ENCODE measurements at places on chromosomes 2 and 18.

- DNase-seq = no peak
These were observed 215.9 kb downstream of the TMEM247 start for GRCh38 chr2:46695283-46695682.

DNA sequence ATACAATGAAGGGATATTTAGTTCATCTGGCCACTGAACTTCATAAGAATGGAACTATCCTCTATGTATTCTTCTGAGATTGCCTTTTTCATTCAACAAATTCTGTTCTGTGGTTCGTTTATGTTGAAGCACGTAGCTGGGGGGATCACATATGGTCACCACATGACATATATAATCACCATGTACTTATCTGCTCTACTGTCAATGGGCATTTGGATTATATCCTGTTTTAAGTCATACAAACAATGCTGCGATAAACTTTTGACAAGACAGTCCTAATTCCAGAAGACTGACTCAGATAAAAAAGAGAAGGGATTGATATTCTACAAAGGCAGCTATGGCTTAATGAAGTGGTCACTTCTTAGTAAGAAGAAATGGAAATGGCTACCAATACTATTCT is 116.0 kb upstream of the CCDC195 start:
- DNase-seq = no peak

- DNase-seq = no peak
These were observed 2.9 kb downstream of the SPIRE1 start for GRCh38 chr18:12654971-12655370.

DNA sequence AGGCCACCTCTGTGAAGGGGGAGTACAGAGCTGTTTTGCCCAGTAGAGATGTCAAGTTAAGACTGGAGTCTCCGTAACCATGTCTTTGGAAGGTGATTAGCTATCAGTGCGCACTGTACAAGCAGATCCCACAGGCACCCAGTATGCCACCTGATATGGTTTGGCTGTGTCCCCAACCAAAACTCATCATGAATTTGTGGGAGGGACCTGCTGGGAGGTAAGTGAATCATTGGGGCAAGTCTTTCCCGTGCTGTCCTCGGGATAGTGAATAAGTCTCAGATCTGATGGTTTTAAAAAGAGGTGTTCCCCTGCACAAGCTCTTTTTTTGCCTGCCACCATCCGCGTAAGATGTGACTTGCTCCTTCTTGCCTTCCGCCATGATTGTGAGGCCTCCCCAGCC is 90.2 kb downstream of the ACTR2 start:
- DNase-seq = no peak

GRCh38 chr2:169815849-169816248 is 8.9 kb downstream of the METTL5 start:
- peak; percentile 84 for DNase-seq

DNA sequence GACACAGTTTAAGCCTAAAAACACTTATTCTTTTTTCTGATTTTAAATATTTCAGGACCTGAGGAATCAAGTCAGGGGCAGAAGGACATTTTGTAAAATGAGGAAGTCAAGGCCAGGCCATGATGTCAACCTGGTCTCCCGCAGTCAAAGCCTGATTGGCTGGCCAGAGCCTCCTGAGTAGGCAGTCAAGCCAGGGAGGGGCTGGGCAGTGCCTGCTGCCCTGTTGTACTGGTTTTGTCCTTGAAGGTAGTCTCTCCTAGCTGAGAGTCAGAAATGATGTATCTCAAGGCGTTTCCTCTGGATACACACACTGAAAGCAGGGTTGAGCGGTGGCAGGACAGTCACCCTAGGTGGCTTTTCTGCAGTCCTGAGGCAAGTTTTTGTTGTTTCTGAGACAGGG is 19.8 kb downstream of the CCT7 start:
- no peak for DNase-seq

DNA sequence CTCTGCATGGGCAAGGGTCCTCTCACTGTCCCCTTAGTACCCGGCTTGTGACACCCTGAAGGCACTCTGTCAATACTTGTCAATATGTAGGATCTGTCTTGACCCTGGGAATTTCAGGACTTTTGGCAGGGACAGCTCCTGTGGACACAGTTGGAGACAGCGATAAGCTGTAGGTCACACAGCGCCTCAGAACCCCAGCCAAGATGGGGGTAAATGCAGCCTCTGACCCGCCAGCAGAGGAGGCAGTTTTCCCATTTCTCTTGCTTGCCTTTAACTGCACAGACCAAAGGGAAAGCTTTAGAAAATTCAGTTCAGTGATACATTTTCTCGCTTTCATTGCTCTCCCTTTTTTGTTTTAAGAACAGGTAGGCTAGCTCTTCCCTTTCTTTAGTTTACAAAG is 54.8 kb upstream of the KLHL29 start:
- peak; percentile 14 for DNase-seq

DNA sequence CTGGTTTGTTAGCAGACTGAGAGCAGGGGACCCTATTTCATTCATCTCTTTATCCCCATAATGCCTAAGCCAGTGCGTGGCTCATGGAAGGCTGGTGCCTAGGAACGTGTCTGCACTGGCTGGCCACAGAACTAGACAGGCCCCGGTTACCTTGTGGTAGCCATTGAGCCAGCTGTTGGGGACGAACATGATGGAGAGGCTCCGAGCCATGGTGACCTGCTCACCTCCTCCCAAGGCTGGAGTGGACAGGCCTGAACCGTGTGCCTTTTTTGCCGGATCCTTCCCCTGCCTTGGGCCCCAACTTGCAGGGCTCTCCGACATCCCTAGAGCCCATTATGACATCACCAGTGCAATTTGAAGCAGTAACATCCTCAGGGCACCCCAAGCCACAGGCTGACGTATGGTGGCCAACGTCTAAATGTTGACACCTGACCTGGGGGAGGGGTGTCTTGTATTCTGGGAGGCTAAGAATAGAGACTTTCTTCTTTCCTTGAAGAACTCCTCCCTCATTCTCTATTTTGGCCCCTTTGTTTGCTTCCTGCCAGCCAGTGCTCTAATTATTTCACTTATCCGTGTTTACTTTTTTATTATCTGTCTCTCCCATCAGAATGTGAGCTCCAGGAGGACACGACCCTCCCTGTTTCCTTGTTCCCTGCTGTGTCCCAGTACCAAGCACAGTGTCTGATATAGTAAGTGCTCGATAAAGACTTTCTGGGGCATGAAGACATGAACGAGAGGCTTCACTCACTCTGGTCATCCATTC is 12.2 kb upstream of the DNPEP start:
- DNase-seq = no peak

DNA sequence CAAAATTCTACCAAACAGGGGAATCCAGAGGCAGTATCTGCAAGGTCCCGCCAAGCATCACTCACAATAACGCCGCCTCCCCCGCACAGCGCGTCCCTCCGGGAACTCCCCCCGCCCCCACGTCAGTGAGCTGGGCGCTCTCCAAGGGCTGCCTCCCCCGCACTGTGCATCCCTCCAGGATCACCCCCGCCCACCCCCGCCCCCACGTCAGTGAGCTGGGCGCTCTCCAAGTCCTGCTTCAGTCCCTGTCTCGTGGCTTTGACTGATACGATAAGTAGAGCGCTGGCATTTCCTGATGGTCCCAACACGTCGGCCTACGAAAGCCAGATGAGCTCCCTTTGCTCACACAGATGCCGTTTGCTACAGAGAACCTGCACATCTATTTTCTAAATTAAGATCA is 130.7 kb upstream of the TPO start:
- DNase-seq = no peak

GRCh38 chr2:238160206-238161129 is 1.7 kb downstream of the ERFE start:
- no peak for DNase-seq

DNA sequence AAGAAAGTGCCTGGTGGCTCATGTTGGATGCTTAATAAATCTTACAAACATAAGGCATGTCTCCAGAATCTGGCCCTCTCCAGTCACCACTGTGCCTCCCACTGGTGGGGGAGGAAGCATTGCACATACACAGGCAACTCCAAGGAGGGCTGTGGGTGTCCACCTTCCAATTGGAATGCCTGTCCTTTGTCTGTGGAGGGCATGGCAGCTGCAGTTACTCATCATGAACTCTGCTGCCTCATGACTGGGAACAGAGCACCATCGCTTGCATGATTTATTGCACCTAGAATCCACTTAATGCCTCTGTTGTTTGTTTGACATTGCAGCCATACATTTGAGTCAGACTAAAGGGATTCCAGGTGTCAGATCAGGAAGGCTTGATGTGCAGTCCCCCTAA is 278.9 kb downstream of the PRKCE start:
- peak; percentile 68 for DNase-seq

DNA sequence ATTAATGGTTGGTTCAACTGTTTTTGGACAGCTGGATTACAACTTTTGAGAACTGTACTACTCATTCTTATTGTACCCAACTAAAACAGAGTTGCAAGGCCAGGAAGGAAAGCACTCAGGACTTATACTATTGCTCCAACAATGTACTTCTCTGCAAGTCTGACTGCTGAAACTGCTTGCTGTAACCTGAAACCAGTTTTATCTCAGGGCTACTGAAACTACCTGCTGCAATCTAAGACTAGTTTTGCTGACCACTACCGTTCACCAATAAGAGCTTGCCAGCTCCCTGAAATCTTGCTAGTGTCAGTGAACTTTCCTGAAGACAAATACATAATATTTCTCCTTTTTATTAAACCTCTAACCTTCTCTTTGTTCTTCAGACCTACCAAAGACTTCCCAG is 157.3 kb downstream of the CDCA7 start:
- no peak for DNase-seq

DNA sequence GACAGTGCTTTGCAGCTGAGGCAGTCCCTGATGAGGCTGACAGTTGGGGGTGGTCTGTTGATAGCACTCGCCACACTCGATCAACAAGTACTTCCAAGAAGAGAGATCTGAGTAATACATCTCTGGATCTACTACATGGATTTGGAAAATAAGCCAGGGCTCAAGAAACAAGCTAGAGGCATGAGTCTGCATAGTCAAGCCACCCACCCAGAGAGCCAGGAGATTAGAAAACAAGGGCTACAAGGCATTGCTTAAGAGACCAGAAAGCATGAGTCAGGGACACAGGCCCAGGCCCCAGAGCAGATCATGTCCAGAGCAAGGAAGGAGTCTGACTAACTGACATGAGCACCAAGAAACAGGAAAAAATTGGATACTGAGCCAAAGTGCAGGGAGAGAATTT is 196.9 kb upstream of the CWC22 start:
- DNase-seq = no peak

GRCh38 chr2:224584785-224585210 is 365 bp downstream of the CUL3 start:
- DNase-seq = no peak

GRCh38 chr2:7844414-7844965 is 837.4 kb upstream of the ID2 start:
- no peak for DNase-seq

DNA sequence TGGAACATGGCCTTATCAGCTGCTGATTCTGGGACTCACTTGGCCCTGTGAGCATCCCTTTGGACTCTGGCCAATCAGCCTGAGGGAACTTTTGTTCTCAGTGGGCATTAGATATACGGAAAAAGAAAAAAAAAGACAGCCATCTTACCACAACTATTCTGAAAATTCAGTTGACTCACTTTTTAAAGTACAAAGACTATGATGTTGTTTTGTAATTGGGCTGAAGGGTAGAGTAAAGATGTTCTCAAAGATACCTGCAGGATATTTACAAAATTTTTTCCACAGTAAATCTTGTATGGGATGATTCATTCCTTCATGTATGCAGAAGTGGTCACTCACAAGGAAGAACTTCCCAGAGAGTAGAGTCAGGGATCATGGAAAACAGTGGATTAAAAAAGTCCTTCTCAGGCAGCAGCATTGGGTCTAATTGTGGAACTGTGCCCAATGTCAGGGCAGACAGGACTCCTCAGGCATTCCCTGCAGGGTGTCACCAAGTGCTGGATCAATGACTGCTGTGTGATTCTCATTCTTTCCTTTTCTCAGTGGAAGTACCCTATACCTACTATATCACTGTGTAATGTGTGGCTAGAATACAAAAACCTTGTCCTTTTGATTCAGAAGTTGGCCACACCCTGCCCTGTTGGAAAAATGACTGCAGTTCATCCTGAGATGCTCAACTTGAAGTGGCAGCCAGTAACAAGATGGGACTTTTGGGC is 35.4 kb downstream of the SULT1C4 start:
- peak; percentile 84 for DNase-seq

GRCh38 chr2:25308599-25308998 is 33.1 kb downstream of the DNMT3A start:
- DNase-seq = no peak

- DNase-seq = no peak
These were observed 192.9 kb upstream of the NRXN1 start for GRCh38 chr2:51224790-51225189.

- no peak for DNase-seq
These were observed 18.5 kb downstream of the DHRS9 start for GRCh38 chr2:169087757-169088379.

- no peak for DNase-seq
These were observed 2003.8 kb upstream of the PIK3C3 start for GRCh38 chr18:39951142-39951720.
